Smooth muscle cell of the pulmonary artery (primary cell): ENCODE measurements at places on chromosomes 2 and 18. TPM values are rescaled to one million over a fixed set of nuclear protein-coding genes. Genes with fewer than 3 reads are reported as not detected.

RAPGEF4 gene
- 3.8 and 5.0 TPM in 2 replicates for total RNA-seq

KIAA2012 gene
- not detected in 2 replicates for total RNA-seq

FKBP7 gene
- 58.6 and 79.2 TPM in 2 replicates for total RNA-seq

EVX2 gene
- not detected in 2 replicates for total RNA-seq

NEURL3 gene
- total RNA-seq: 0.20 TPM in 1 of 2 replicates, not detected in the other

GREB1L gene
- 0.85 and 1.0 TPM in 2 replicates for total RNA-seq

C2orf78 gene
- total RNA-seq: not detected in 2 replicates

DUSP19 gene
- total RNA-seq: 4.3 and 7.6 TPM in 2 replicates

TM4SF20 gene
- total RNA-seq: 0.07 TPM in 1 of 2 replicates, not detected in the other

GAD1 gene
- 0.07 TPM in 1 of 2 replicates, not detected in the other for total RNA-seq

IL36RN gene
- total RNA-seq: not detected in 2 replicates

MYOM1 gene
- total RNA-seq: 2.5 and 4.3 TPM in 2 replicates

SS18 gene
- total RNA-seq: 113 and 124 TPM in 2 replicates

PRKAG3 gene
- 0.10 and 0.52 TPM in 2 replicates for total RNA-seq

NT5C1B gene
- total RNA-seq: not detected in 2 replicates
